Activated T-cell treated with anti-CD3 and anti-CD28 coated beads for 24 hours (primary cell): ENCODE measurements at places on chromosomes 5 and 9.

DNA sequence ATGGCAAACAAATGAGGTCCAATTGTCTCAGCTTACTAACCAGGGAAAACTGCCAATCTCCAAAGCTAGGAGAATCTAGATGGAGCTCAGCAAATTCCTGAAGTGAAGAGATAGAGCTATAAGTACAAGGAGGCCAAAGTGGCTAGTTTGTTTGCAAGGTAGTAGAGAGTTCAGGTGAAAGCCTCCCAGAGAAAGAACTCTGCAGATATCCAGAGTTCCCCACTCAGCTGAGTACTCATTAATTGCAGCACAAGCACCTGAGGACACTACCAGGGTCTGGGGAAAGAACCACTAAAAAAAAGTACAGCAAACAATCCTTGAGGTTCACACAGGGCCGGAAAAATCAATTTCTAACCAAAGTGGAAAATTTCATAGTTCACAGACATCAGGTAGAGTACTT, 250.9 kb downstream of the TMEM232 start:
- no peak for DNase-seq

DNA sequence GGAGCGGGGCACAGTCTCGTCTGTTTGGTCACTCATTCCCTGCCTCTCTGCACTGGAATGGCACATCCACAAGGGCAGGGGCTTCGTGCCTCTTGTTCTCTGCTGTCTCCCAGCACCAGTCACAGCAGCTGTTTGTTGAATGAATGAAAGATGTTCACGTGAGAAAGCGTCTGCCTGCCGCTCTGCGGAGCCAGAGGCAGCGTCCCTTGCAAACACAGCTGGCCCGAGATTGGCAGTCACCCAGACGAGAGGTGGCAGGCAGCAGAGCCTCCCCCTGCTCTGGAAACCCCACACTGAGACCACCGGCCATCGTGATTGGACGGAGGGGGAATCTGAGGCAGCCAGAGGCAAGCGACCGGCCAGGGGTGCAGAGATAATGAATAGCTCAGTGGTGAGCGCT, 6.0 kb upstream of the FAM163B start:
- no peak for DNase-seq

- DNase-seq: no peak
These were observed 104.9 kb upstream of the PTPN3 start for GRCh38 chr9:109602987-109603386.

DNA sequence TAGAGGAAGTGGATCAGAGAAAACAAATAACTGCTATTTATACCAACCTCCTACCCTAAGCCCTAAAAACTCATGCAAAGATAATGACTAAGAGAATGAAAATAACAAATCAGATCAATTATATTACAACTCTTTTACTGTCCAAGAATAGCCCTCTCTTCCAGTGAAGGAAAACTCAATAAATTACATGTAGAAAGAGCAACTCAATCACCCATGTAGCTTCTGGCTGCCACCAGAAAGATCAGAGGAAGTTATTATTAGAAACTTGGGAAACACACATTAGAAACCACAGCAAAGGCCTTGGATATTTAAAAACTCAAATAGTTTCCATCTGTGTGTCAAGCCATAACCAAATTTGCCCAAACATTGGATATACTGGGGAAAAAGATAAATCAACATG, 134.0 kb upstream of the TARS1 start:
- DNase-seq: no peak

- DNase-seq: no peak
These were observed 4.9 kb downstream of the GTF3C5 start for GRCh38 chr9:133035669-133036068.
